Left ventricle myocardium superior (tissue), 1 donor: ENCODE measurements at places on chromosomes 11 and 22. TPM values are rescaled to one million over a fixed set of nuclear protein-coding genes. Genes with fewer than 3 reads are reported as not detected.

DNA sequence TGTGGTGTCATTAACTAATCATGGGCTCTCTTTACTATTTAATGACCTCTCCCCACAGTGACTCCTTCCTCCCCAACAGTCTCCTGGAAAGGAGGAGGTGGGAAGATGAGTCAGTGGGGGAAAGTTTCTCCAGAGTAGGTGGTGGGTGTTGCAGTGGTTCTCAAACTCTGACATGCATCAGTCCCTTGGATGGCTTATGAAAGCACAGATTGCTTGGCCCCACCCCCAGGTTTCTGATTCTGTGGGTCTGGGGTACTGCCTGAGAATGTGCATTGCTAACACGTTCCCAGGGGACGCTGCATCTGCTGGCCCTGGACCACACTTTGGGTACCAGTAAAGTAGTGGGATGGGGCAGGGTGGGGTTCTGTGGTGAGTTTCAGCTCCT is 9.8 kb downstream of the CD82 start:
- no peak for DNase-seq

DNA sequence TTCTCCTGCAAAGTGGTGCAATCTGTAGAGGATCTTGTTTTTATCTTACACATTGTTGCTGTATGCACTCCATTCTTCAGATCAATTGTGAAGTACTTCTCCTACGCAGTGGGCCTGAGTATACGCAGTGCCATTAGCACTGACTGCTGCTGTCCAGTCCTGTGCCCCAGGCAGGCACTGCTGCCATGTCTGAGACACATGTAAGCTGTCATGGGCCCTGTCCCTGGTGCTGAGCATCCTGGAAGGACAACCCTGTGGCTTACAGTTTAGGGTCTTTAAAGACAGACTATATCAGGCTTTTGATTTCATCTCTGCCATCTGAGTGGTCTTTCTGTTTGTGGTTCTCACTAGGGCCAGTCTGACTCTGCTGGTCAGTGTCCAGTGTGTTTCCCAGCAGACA is 44.8 kb upstream of the PTPN5 start:
- DNase-seq = no peak

GRCh38 chr11:1486054-1486825 is at the start of gene MOB2:
MOB2 (minus strand) TSS chr11:1486779; CDS start chr11:1486556, 223 bp downstream.
- DNase-seq = peak; percentile 61

GRCh38 chr22:39030705-39031104 is 9.8 kb downstream of the APOBEC3D start:
- no peak for DNase-seq

DNA sequence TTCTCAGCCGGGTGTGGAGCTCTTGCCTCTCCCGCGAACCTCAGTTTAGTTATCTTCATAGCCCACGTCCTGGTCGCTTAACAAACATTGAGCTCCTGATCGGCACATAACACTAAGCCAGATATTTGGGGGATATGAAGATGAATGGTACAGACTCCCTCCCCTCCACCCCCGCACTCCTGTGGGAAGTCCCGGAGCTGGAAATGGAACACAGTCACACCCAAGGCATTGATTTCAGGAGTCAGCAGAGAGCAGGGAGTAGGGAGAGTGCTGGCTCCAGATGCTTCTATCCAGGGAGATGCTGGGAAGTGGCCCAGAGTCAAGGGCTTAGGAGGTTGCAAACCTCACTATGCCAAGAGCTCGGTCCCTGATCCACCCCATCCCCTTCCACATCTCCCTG is 26.1 kb upstream of the CABP7 start:
- no peak for DNase-seq

GRCh38 chr11:94128291-94128745 is 323 bp upstream of the PANX1 start:
- DNase-seq = peak; percentile 45

DNA sequence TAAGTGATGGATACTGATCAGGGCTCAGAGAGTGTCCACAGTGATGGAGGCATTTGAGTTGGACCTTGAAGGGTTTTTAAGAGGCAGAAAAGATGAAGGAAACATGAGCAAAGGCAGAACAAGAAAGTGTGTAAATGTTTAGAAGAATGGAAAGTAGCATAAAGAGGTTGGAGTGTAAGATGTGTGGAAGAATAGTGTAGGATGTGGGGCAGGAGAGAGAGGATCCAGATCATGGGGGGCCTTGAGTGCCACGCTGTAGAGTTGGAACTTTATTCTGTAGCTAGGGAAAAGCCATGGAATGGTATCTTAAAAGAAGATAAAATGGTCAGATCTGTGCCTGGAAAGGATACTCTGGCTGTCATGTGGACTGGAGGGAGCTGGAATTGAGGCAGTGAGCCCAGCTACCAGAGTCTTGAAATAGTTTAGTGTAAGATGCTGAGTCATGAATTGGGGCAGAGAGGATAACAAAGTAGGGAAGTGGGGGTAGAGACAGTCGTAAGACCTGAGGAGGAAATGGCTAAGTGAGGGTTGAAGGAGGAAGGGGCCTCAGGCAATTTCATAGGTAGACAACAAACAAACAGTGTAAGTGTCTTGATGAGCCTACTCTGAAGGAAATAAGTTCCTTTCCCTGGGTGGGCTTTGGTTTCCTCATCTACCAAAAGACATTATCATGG is 6.7 kb downstream of the KCNE3 start:
- no peak for DNase-seq

- DNase-seq = no peak
Observed at GRCh38 chr22:43428005-43428485, 16.2 kb downstream of the MPPED1 start.

DNA sequence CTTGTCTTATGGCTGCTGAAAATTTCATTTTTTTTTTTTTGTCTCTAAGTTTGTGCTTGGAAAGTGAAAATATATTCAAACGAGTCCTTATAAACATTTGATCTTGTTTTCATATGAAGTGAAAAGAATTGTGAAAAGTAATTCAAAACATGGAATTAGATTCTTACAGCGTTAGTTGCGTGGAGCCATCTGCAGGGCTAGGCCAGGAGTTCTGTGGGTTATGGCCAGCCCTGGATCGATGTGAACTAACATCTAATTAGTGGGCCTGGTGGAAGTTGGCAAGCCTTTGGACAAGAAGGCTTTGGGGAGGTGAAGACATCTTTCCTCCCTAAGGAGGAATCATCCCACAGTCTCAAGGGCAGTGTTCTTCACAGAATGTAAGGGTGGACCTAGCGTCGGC is 37.2 kb downstream of the PARVA start:
- no peak for DNase-seq

GLYAT gene
- 0.59 TPM for total RNA-seq

GRCh38 chr11:2299773-2300172 is 1.9 kb downstream of the C11orf21 start:
- DNase-seq = no peak

DNA sequence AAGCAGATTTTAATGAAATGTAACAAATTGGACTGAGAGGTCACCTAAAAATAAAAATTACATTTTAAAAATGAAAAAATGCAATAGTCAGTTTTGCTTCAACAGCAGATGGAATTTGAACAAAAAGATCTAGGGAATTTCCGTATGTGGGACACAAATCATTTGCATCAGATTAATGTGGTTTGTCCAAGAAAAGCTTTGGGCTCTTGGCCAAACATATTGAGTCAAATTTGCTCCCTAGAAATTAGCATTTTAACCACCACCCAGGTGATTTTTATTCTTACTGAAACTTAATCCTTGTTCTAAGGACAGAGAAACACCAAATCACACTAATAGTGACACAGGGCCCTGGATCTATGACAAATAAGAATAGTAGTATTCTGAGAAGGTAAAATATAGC is 1477.8 kb downstream of the FAM181B start:
- DNase-seq = no peak

OR4C3 gene
- total RNA-seq = not detected

MDK gene
- total RNA-seq = 5.7 TPM

GRCh38 chr11:130510407-130511006 is 62.1 kb downstream of the ADAMTS15 start:
- DNase-seq = no peak

DNA sequence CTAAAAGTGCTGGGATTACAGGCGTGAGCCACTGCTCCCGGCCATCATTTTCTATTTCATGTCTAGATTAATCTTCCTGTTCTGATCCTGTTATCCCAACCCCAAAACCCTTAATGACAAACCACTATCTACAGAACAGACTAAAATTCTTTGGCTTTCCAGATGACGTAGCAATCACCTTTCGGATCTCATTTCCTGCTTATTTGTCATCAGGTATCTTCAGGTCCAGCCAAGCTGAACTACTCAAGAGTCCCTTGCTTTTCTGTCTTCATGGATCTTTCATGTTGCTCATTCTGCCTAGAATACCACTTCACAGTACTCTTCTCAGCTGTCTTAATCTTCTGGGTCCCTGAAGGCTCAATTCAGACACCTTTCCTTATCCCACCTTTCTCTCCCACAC is 27.4 kb upstream of the IPO7 start:
- DNase-seq = no peak

FAM83F gene
- 5.2 TPM for total RNA-seq

OR2AG1 gene
- not detected for total RNA-seq

DNA sequence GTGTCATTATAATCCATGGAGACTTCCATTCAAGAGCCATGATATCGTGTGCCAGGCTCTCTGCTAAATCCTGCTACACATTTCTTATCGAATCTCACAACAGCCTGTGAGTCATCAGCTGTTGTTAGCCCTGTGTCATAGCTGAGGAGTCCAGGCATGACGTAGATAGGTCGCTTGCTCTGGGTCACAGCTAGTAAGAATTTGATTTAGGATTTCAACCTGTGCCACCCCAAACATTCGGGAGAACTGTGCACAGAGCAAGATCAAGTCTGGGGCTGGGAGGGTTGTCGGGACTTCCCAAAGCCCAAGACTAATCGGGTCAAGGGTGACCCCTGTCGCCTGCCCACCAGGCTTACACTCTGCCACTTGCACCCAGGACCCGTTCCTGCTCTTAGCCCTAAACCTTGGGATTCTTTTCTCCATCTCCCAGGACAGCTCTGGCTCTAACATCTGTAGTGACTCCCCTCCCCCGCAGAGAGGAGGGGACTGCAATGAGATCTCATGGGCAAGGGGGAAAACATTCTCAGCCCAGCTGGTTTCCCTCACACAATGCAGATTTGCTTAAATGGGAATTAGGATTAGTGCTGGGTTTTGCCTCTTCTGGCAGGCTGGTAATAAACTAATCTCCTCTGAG is 34.3 kb downstream of the TSPAN18 start:
- DNase-seq = no peak

DNA sequence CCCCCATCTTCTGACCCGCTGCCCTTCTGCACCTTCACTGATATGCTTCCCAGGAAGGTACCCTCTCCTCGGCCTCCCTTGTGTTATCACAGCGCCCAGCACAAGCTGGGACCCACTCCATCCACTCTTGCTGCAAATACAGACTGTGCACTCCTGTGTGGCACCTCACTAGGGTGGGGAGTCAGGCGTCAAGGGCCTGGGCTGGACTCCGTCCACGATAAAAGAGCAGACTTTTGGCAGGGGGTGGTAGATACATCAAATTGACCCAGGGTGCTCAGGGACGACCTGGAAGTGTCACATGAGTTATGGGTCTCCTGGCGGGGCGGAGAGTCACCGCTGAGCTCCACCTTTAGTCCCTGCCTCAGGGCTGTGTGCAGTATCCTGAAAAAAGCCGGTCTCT is 908 bp downstream of the TRPM5 start:
- DNase-seq = no peak

- peak; percentile 26 for DNase-seq
Observed at GRCh38 chr11:69654660-69655478, 13.9 kb downstream of the CCND1 start.

- no peak for DNase-seq
Observed at GRCh38 chr11:57370251-57370650, 10.7 kb downstream of the PRG3 start.

DNA sequence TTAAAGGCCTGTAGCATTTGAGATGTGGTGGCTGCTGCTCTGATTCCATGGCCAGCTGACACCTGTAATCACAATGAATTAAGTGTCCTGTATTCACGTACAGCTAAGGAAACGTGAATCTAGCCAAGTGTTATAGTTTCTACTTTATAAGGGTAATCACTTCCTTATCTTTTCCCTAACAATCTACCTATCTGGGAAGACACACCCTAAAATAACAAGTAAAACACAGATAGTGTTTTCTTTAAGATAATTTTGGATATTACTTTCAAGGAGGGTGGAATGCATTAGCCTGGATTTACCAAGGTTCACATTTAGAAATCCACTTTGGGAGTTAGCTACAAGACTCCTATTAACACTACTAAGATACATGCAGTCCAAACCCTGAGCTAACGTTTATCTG is 11.5 kb downstream of the CDON start:
- no peak for DNase-seq

SCGB1A1 gene
- total RNA-seq = not detected

DNA sequence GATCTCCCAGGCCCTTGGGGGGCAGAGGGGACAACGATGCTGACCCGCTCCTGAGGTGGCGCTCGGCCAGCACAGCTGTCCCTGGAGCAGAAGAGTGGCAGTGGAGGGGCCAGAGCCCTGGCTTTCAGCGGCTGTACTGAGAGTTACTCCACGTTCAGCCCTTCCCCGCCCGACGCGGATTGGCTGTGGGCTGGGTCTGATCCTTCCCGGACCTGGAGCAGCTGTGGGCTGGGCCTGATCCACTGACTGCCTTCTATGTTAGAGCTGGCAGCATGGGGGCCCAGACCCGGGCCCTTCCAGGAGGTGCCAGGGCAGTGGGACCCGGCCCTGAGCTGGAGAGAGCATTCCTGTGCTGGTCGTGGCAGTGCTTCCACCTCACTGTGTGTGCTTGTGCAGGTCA is 27.8 kb downstream of the YWHAH start:
- DNase-seq = no peak

USP2 gene
- total RNA-seq = 173 TPM

C11orf65 gene
- total RNA-seq = 0.69 TPM

GRCh38 chr22:37920126-37920525 is 14.0 kb downstream of the MICALL1 start:
- no peak for DNase-seq

- DNase-seq = no peak
Observed at GRCh38 chr22:33221568-33221967, 163.4 kb upstream of the SYN3 start.

GRCh38 chr11:10418950-10419310 is 36.1 kb upstream of the AMPD3 start:
- DNase-seq = no peak

LMO1 gene
- 2.6 TPM for total RNA-seq

ADORA2A gene
- 4.1 TPM for total RNA-seq

DEFB131B gene
- total RNA-seq = not detected

DNA sequence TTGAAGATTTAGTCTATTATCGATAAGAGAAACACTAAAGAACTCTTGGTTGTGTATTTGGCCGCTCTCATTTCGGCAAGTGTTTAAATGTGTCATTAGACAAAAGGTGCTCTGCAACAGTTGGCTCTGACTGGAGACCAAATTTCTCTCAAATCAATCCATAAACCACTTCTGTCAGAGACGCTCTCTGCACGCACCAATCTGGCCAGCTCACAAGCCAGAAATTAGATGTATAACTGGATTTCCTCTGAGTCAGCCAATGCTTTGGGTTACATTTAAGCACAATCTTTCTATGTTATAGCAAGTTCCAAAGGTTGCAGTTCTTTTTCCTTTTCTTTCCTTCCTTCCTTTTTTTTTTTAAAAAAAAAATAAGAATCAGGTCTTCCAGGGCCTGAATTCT is 17.6 kb upstream of the PARVA start:
- DNase-seq = no peak

GRCh38 chr22:25749420-25750169 is 7.6 kb downstream of the MYO18B start:
- DNase-seq = no peak

PANX2 gene
- 0.40 TPM for total RNA-seq

- no peak for DNase-seq
Observed at GRCh38 chr11:117229411-117229810, 2.5 kb downstream of the PCSK7 start.
